ENCODE measurements at places on chromosomes 11 and 22.

DNA sequence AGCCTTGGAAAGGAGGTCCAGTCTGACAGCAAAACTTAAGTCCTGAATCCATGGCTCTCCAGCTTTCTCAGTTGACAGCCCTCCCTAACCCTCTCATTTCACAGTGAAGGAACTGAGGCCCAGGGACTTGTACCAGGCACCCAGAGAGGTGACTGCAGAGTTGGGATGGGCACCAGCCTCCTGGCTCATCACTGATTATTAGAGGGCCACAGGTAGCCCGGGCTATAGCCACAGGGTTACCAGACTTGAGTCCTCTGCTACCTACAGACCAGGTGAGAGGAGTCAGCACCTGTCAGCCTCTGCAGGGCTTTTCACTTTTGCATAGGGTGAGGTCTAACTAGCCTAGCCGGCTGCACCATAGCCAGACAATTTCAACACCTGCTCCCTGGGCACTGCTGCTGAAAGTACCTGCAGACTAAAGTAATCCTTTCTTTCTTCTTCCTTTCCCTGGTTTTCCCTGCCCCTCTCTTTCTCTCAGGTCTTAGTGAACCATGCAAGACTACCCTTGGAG, 37.6 kb downstream of the SYT13 start:
- no peak for DNase-seq

- no peak for DNase-seq
Observed at GRCh38 chr11:116731097-116731761, 41.6 kb downstream of the BUD13 start.

GRCh38 chr11:4495487-4495886, 13.0 kb downstream of the OR52K1 start:
- DNase-seq = no peak

- DNase-seq = no peak
Observed at GRCh38 chr11:120634706-120635105, 123.2 kb downstream of the GRIK4 start.

- DNase-seq = no peak
Observed at GRCh38 chr11:20599221-20600019, at the start of gene SLC6A5. TSS of gene SLC6A5 (plus strand) at chr11:20599608. CDS start at chr11:20599673, 65 bp downstream.

- no peak for DNase-seq
Observed at GRCh38 chr11:15690320-15690719, 575.6 kb downstream of the INSC start.

GRCh38 chr22:29509815-29510214, 29.8 kb downstream of the NEFH start:
- no peak for DNase-seq

GRCh38 chr11:118142809-118143208, 9.8 kb downstream of the SCN4B start:
- DNase-seq = no peak

DNA sequence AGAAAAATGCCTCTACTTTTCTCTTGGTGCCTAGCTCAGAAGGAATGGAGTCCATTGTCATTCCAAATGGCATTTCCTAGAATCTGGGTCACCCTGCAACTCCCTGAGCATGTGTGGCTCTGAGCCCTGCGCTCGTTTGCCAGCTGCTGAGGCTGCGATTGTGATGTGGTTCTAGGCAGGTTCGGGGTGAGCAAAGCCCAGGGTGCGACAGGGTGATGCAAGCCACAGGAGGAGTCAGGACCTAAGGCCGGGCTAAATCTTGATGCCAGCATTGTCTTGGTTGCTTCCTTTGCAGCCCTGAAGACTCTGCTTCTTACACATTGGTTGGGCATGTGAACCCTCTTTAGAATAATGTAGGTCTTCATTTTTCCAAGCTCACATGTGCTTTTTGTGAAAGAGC, 131.0 kb downstream of the MORC2 start:
- DNase-seq = no peak

- no peak for DNase-seq
Observed at GRCh38 chr11:58485961-58486360, 21.9 kb downstream of the OR5B21 start.

DNA sequence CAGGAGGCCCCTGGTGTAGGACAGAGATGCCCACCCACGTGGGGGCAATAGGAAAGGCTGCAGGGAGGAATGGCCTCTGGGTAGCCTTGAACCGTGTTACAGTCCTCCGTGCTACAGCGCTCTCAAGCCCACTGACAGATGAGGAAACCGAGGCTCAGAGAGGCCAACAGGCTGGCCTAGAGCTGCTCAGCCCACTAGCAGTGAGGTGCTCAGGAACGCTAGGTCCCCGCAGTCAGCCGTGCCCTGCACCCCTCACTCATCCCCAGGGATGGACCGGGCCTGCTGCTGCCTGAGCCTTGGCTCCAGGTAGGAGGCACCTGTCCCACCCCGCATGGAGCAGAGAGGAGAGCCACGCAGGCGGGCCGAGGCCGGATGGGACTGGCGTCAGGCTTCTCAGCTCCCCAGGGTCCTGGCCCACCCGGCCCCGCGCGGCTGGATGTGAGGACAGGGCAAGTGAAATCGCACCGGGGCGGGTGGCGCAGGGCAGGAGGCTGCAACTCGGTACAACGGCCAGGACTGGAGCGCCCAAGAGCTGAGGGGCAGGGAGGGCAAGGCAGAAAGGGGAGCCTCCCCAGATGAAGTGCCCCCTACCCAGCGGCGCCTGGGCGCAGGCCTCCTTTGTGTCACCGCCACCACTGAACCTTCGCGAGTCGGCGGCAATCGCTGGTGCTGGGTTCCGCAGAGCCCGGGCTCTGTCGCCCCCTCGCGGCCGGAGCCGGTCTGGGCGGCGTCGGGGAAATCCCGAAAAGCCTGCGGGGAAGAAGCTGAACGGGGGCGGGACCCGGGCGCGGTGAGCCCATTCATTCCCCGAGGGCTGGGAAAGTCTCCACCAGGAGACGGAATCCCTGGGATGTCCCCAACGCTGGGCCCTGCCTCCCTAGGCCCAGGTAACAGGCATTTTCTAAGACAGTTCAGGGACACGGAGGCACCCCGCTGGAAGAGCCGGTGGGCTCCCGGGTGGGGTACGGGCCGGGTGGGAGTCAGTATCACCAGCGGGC, 8.4 kb upstream of the SLC2A11 start:
- peak; percentile 74 for DNase-seq

DNA sequence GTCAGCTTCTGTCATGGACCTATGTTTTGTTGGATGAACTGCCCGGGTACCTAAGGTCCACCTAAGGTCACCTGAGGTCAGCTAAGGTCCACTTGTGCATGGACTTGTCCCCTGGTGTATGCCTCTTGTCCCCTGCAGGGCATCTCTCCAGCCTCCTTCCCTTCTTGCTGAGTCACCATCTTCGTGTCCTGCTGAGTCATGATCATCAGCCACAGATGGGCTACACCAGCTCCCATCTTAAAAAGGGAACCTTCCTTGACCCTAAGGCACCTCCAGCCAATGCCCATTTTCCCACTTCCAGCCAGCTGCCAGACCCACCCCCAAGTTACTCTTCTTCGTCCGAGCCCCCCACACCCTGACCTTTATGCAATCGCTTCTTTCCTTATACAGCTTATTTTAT, 544.9 kb downstream of the TBC1D22A start:
- DNase-seq = no peak

DNA sequence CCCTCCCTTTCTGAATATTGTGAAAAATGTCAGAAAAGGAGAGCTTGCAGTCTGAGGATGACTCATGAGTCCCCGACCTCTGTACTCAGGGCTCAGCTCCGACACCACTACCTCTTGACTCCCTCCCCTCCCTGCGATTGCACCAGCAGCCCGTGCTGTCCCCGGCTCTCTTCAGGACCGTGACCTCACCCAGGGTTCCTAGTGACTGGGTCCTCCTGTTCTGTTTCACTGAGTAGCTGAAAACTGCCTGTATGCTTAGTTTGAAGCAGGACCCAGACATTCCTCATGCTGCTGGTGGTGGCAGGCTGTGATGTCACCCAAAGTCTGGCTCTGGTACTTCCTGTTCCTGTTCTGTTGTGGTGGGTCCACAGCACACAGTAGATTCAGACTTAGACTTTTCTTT, 11.7 kb downstream of the PHRF1 start:
- DNase-seq = no peak

DNA sequence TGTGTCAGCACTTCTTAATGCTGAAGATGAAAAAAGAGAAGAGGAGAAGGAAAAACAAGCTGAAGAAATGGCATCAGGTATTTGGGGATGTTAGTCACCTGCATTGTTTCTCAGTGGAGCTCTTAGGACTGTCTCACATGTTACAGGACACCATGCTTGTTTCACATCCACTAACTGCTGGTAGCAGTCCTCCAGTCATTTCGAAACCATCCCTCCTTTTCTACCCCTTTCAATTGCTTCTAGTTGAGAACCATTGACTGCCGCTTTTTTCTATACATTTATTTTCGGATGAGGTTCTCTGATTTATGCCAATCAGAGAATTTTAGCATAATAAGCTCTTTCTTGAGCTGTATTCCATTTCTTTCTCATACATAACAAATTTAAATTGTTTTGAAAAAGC, 21.5 kb downstream of the BIRC2 start:
- no peak for DNase-seq

DNA sequence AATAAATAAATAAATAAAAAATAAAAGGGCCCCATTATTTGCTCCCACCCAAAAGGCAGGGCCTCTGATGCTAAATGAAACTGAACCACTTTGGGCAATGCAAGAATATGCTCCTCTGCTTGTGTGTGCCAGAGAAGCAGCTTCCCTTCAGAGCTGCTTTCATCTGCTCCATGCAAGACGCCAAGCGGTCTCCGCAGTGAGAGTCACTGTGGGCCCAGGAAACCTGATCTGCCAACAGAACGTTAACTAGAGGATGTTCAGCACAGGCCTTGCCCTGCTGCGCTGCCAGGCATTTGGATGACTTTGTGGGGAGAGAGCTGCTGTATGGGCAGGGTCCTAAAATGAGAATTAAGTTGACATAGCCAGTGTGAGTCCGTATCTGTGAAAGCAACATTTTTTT, 43.7 kb upstream of the APOA1 start:
- no peak for DNase-seq

GRCh38 chr11:29656597-29656996, 360.2 kb downstream of the KCNA4 start:
- DNase-seq = no peak

DNA sequence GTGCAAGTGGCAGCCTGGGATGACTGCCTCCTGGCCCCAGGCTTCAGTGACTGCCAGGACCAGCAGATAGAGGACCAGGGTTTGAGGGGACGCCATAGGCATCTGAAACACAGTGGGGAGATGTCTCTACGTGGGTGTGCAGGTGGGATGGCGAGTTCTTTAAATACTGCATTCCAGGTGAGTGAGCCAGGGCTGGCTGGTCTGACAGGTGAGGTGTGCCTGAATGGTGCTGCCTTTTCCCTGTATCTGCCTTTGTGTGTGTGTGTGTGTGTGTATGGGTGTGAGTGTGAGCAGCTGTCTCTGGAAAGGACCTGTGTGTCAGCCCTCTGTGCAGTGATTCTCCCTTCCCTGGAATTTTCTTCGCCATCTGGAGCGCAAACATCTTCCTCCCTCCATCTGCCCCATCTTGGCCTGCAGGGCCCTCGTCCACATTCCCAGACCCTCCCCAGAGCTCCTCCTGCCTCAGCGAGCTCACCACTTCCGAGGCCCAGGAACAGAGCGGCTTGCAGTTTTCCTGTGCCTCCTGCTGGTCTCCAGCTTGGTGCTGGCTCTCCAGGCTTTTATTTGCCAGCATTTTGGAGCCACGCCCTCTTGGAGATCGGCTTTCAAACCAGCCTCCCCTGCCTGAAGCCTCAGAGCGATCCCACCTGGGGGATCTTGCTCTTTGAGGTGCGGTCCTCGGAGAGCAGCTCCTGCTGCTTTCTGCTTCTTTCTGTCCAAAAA, at the start of gene GPHA2:
GPHA2 (minus strand) TSS at position 535 of the 723 bp plus-strand sequence; CDS start at position 102, 433 bp downstream.
- no peak for DNase-seq

DNA sequence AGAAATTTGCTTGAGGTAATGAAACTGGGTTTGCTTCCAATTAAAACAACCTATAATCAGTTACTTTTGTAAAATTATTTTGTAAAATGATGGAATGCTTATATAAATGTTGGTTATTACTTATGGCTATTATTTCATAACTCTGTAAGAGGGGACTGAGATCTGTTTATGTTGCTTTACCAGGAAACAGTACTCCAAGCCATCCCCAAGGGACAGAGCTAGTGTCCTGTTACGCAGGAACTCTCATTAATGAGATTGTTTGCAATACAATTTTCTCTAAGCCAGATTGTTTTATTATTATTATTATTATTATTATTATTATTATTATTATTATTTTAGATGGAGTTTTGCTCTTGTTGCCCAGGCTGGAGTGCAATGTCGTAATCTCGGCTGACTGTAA, 2.3 kb upstream of the NOX4 start:
- no peak for DNase-seq

DNA sequence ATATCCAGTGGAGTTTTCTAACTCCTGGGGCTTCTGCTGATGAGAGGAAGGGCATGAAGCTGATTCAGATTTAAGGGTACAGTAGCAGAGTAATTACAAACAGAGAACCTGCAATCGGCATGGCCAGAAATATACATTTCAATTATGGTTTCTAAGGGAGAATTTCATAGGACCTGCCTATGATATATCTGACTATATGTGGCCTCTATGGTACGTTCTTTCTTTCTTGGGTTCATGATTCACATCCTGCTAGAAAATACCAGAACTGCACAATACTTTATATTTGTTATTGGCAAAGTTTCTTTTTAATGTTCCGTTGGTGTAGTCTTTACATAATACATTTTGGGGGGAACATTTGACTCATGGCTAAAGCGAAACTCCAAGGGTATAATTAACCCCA, 63.1 kb upstream of the TTC12 start:
- DNase-seq = no peak

DNA sequence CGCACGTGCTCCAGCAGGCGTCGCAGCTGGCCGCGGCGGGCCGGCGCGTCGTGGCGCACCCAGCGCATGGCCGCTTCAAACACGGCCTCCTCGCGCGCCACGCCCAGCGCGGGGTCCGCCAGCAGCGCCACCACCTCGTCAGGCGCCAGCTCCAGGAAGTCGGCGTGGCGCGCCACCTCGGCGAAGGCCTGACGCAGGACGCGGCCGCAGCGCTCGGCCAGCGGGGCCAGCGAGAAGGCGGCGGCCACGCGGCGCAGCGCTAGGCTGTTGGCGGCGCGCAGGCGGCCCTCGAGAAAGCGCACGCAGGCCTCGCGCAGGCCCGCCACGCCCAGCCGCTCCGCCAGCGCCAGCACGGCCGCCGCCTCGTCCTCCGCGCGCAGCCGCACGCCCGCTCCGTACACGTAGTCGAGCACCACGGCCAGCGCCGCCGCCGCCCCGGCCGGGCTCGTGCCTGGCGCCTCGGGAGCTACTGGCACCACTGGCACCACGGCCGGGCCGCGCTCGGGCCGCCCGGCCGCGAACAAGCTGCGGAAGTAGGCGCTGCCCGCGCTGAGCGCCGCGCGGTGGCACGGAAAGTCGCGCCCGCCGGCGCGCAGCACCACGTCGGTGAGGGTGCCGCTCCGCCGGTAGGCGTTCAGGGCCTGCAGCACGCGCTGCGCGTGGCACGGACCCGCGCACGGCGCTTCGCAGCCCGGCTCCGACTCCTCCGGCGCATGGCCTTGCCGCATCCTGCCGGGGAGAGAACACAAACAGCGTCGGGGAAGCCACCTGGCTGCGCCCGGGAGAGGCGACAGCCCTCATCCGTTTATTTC, 2.9 kb downstream of the KLHL35 start:
- DNase-seq = peak; percentile 4

Data from stimulated activated CD8-positive, alpha-beta memory T cell treated with anti-CD3 and anti-CD28 coated beads, Interleukin-7, amount 100 ng/mL, for 1 hour (primary cell).